ENCODE measurements at places on chromosomes 11 and 22.

- no peak for DNase-seq
Observed at GRCh38 chr11:119512369-119512768, 89.4 kb upstream of the THY1 start.

- DNase-seq, result no peak
Observed at GRCh38 chr11:9850224-9850895, 186.5 kb downstream of the SWAP70 start.

GRCh38 chr11:87879118-87879517 lies 296.1 kb downstream of the RAB38 start:
- DNase-seq, result no peak

DNA sequence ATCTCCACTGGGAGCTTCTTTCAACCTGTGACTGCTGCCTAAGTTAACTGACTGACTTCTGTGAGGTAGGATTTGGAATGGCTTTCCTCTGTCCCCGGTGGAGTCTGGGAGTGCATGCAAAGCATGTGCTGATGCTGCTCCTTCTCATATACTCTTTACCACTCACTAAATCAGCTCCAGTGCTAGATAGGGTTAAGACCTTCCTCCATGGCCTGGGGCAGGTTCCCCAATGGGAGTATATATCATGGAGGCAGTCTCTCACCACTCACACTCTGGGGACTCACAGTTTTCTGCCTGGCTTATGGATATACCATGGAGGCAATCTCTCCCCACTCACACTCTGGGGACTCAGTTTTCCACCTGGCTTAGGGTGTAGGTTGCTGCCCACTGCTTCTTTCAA lies 10.1 kb upstream of the FANCF start:
- no peak for DNase-seq
